ENCODE measurements at places on chromosomes 7 and 10.

DNA sequence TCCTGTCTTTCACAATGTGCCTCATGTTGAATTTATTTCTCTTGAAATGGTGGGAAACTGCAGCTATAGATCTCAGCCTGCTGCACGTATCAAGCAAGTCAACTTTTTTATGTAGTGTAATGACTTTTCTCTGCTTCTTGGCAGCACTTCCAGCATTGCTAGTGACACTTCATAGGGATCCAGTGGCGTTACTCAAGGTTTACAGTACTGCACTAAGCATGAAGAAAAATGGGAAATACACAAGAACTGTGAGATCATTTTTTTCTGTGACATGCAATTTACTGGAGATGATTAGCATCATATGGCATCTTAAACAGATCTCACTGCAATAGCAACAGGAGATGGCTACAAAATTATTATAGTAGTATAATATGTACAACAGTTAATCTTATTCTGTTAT, 90.9 kb downstream of the POLR1F start:
- DNase-seq = no peak

- no peak for DNase-seq
Measured at GRCh38 chr7:139730746-139731612, 46.8 kb downstream of the HIPK2 start.

GRCh38 chr7:34840176-34840785, 182.3 kb downstream of the NPSR1 start:
- DNase-seq = no peak

DNA sequence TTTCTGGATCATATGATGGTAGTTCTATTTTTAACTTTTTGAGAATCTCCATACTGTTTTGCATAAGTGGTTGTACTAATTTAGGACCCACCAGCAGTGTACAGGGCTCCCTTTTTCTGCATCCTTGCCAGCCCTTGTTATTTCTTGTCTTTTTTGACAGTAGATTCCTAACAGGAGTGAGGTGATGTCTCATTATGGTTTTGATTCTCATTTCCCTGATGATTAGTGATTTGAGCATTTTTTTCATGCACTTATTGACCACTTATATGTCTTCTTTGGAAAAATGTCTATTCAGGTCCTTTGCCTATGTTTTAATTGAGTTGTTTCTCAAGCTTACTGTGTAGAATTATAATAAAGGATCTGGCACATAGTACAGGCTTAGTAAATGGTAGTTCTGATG, 238.8 kb upstream of the BMPER start:
- DNase-seq = no peak

DNA sequence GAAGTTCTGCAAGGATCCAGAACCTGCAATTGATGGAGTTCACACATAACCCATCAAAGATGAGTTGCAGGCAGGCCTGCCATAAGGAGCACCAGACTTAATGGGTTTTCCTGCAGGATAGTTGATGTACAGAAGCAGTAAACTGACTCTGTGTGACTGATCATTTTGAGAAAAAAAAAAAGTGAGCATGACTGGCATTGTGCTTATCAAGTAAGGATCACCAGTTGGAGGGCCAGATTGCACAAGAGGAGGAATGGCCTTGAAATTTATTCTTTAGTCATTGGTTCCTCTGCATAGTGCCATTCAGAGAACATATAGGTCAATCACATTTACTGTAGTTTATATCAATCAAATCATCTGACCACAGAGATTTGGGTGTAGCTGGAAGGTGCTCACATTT, 3.8 kb downstream of the CYP3A43 start:
- no peak for DNase-seq

DNA sequence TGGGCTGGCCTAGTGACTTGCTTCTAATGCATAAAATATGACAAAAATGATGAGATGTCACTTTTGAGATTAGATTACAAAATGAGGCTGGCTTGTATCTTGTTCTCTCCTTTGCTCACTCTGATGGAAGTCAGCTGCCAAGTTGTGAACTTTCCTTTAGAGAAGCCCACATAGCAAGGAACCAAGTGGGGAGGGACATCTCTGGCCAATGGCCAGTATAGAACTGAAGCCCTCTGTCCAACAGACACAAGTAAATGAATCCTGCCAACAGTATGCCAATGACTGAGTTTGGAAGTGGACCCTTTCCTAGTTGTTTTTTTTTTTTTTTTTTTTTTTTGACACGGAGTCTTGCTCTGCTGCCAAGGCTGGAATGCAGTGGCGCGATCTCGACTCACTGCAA, 3.3 kb downstream of the ZC3HC1 start:
- DNase-seq = no peak

DNA sequence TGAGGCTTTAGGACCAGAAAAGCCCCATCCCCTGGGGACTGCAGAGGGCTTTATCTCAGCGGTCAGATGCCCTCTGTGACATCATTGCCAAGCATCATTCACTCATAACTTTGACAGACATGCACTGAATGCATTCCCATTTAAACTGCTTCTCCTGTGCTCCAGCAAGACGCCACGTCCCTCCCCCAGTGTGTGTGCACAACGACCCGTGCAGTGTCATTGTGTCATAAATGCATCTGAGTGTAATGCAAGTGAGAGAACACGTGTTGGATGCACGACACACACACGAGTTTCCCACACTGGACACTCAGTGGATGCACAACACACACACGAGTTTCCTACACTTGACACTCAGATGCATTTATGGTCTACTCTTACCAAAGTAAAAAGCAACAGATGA, 337.9 kb downstream of the PTPRN2 start:
- no peak for DNase-seq

DNA sequence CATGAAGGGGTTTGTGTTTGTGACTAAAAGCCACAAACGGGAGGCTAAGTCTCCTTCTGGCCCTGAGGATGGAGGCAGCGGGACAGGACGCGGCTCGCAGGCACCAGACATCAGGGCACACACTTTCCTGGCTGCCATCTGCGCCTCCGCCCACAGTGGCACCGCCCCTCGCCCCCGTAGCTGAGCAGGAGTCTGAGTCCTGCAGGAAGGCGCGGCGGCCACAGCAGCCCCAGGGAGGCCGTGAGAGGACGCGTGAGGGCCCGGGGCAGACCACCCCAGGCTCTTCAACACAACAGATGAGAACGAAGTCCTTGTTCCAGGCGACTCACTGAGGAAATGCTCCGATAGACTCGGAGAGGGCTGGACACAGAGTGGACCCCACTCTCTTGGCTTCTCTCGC, 6.6 kb downstream of the ADGRA1 start:
- DNase-seq = no peak

GRCh38 chr7:37336259-37336658, 112.4 kb downstream of the ELMO1 start:
- no peak for DNase-seq

- no peak for DNase-seq
Measured at GRCh38 chr7:111711426-111712065, 149.3 kb upstream of the IMMP2L start.

DNA sequence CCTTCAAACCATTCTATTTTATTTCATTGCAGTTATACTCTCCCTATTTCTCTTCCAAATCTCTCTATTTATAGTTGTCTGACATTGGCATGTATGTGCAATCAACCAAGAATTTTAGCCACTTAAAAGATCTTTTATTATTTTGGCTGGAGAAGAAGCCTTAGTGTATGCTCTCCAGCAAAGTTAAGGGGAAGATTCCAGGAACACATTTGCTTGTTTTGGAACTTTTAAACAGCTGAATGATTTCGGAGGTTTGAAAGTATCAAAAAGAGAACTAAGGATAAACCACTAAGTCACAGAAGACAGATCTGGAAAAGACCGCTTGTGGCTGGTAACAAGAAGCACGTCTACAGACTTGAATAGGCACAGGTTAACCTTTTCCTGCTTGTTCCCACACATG, 182.2 kb upstream of the FZD1 start:
- DNase-seq = no peak

DNA sequence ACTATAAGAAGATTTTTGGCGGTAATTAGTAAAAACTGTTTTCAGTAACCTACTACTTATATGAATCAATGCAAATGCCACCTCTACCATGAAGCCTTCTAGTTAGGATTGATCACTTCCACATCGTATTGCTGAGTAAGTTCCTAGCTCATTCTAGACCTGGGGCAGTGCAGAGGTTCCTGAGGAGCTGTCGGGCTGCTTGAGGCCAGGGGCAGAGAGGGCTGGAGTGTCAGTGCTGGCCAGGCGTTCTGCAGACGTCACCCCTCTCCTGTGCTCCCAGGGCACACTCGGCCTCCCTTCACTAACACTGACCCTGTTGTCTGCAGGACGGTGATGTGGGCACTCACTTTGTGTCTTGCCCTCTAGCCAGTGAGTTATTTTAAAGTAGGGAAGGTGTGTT, 275.7 kb downstream of the CELF2 start:
- no peak for DNase-seq

DNA sequence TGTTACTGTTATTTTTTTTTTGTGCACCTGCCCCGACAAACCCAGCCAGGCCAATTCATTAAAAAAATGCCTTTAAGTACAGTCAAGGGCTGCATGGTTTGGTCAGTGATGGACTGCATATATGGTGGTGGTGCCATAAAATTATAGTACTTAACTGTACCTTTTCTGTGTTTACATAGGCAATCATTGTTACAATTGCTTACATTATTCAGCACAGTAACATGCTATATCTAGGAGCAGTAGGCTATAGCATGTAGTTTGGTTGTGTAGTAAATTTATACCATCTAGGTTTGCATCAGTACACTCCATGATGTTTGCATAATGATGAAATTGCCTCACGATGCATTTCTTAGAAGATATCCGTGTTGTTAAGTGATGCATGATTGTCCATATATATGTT, 58.0 kb downstream of the STK31 start:
- no peak for DNase-seq

DNA sequence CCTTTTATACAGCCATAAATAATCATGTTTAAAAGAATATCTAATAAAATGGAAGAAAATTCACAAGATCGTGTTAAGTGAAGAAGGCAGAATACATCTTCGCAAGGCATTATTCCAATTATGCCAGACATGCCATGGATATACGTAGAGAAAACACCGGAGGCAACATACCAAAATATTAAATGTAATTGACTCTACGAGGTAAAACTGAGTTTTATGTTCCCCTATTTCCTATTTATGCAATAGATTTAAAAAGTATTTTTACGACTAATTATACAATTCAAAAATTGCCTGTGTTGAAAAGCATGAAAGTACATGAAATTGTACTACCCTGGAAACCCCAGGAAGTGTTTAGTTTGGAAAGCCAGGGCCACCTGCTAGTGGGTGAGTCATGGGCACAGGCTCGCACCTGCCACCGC, 936 bp upstream of the REPIN1 start:
- no peak for DNase-seq

DNA sequence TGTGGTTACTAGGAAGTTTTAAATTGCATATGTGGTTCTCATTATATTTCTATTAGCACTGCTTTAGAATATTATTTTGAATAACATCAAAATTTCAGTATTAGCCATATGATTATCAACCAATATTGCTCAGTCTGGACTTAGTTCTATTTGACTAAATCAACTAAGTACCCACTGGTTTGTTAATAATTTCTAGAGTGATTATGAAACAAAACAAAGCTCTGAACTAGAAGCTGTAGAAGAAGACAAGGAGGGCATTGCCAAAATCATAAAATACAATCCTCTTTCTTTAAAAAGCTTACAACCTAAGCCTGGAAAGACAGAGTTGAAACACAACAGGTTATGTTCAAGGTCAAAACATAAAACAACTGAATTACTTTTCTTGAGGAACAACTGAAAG, 204.7 kb downstream of the KMT2C start:
- DNase-seq = no peak

GRCh38 chr10:49610114-49610457, at the start of gene SLC18A3:
TSS of gene SLC18A3 (plus strand) at chr10:49610310. CDS start at chr10:49610741, 431 bp downstream.
- no peak for DNase-seq

DNA sequence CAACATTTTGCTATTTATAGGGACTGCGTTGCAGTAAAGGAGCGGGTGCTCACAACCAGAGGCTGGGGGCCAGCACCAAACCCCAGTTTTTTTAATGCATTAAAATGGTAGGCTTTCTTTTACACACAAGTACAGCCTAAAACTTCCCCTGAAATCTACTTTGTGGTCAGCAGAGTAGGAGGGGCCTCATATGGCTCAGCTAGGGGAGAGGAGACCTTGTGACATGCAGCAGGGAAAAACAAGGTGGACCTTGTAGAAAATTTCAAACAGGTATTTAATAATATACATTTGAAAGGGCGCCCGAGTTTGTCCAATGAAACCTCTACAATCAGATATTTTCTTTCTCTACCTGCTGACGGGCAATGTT, 1.4 kb downstream of the CCDC136 start:
- no peak for DNase-seq

DNA sequence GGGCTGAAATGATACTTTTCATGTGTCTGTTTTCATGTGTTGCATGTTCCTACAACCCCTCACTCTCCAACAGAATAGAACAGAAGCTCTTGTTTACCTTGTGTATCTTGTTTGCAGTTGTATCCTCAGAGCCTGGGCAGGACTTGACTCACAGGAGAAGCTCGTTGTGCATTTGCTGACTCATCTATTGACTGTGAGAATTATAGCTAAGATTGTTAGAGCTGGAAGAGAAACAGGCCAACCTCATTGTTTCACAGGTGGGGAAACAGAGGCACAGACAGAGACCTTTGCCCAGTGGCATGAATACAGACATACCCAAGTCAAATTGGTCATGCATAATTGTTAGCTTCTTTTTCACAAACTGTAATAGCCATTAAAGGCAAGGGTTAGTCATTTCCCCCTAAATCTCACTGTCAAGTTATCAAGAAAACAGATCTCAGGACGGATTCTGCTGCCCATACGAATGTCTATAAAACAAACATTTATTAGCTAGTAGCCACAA, 4.6 kb upstream of the TSPAN15 start:
- DNase-seq = no peak

DNA sequence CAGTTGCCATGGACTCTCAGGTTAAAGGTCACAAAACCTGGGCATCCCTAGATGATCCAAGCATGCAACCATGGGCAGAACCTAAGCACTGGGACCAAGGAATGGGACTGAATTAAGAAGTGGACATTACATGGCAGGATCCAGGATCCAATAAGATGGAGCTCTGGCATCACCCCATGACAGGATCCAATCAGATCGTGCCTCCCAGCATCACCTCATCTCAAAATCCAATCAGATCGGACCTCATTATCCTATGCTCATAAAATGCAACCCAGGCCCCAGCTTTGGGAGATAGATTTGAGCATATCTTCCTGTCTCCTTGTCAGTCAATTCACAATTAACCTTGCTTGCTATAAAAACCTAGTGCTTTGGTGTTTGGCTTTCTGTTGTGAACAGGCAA, 616.1 kb downstream of the PARD3 start:
- DNase-seq = no peak

GRCh38 chr10:97768322-97769315, 3.2 kb downstream of the SFRP5 start:
- no peak for DNase-seq

- DNase-seq = no peak
Measured at GRCh38 chr7:605661-606450, 86.2 kb upstream of the PDGFA start.

- DNase-seq = no peak
Measured at GRCh38 chr7:90768301-90768700, 172.2 kb downstream of the CDK14 start.
